ENCODE measurements at places on chromosomes 3 and 15.

DNA sequence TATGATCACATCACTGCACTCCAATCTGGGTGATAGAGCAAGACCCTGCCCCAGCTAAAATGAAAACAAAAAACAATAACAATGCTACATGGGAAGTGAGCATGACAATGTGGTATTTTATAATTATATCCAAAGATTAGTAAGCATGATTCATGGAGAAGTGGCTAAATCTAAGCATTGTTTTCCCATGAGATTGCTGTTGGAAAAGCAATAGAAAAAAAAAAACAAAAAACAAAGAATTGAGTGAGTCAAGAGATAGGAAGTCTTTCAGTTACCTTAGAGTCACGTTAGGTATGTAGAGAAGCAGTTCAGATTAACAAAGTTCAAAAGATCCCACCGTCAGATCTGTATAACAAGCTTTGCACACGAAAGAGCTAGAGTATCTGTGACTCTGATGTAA, 210.3 kb upstream of the CNTN6 start:
- DNase-seq, result peak; percentile 22

DNA sequence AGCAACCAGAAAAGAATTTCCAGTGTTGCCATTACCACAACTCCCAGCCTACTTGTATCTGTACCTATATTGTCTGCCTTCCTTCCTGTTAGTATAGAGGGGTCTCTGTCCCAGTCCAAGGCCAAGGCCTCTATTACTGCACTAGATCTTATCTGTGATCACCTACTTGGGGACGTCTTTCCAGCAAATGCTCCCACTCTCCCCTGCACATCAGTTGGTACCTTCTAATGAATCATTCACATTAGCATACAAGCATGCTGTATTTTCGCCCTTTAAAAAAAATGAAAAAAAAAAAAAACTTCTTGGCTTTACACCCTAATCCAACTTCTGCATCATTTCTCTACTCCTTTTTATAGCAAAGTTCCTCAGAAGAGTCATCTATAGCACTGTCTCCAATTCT, 4.8 kb upstream of the AVEN start:
- DNase-seq, result no peak

- DNase-seq, result no peak
Measured at GRCh38 chr3:15262021-15262420, 56.0 kb downstream of the CAPN7 start.

DNA sequence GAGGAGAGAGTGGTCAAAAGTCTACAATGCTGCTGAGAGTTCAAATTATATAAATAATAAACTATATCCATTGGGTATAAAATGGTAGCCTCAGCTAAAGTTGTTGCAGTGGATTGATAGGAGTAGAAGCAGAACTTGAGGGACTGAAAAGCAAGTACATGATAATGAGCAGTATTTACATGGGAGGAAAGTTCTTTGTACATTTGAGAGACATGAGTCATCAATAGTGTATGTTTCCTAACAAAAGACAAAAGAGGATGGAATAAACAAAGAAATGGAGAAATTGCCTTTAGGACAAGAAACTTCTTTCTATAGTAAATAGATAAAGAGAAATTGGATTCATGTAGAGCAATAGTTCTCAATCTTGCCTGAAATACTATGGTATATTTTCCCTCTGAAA, 110.0 kb upstream of the PLSCR5 start:
- peak; percentile 68 for DNase-seq

- peak; percentile 53 for DNase-seq
Measured at GRCh38 chr15:75843678-75844581, 683 bp downstream of the UBE2Q2 start.

- peak; percentile 58 for DNase-seq
Measured at GRCh38 chr3:35257641-35258040, 381.7 kb upstream of the ARPP21 start.

GRCh38 chr3:59728587-59728908, 678.7 kb upstream of the CFAP20DC start:
- no peak for DNase-seq

- DNase-seq, result no peak
Measured at GRCh38 chr3:195207056-195207455, 63.9 kb downstream of the XXYLT1 start.

DNA sequence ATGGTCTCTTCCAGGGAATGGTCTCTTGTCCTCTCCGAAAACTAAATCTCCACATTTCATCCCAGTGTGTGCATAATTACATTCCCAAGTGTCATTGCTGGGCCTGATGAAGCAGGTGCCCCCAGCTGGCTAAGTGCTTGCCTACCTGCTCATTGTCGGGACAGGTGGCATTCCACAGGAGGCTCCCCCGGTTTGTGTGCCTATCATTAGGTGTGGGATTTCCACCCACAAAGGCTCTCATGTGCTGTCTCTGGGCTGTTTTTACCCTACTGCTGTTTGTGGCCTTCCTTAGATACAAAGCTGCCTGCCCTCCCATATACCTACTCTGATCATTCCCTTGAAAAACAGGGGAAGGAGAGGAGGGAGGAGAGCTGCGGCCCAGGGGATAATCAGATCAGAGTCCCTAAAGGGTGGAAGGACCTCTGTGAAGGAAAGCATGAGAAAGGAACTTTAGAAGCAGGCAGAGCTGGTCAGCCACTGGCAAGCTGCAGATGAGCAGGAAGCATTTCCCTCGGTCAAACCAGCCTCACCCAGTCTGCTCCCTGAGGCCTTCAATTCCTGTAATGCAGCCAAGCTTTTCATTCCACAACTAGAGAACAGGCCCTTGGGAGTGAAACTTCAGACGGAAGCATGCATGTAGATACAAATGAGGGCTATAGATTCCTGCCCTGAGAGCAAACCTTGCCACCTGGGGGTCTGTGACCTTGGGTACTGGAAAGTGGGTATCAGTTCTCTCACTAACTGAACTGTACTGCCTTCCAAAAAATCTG, 60.7 kb upstream of the HEG1 start:
- DNase-seq, result peak; percentile 88

DNA sequence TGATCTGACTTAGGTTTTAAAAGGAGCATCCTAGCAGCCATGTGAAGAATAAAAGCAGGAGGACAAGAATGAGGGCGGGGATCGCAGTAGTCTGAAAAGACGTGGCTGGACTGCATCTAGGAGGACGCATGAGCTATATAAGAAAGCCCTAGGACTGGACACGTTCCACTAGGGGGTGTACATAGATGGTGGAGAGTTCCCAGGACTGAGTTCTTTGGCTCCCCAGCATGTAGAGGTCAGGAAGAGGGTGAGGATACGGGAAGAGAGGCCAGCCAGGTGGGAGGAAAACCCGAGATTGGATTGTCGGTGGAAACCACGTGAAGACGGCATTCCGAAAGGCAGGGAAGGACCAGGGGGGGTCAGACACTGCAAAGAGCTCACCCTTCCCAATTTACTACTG, 64.2 kb upstream of the CFAP161 start:
- DNase-seq, result no peak

GRCh38 chr3:62705721-62706120, 169.5 kb downstream of the CADPS start:
- no peak for DNase-seq

DNA sequence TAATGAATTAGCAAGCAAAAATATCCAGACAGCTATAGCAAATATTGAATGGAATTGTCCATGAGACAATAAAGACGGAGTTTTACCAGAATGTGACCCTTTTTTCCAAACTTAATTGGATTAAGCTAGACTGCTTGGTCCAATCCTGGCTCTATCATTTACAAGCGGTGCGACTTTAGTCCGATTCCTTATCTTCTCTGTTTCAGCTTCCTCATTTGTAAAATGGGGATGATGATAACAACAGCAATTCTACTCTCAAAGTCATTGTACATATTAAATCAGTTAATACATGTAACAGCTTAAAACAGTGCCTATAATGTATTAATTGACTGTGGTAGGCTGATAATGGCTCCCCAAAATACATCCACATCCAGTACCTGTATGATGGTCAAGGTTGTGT, 62.1 kb upstream of the CRBN start:
- DNase-seq, result no peak

- no peak for DNase-seq
Measured at GRCh38 chr3:16214366-16214765, 39.9 kb downstream of the GALNT15 start.

GRCh38 chr15:40366457-40367370, 8.7 kb downstream of the DISP2 start:
- no peak for DNase-seq

DNA sequence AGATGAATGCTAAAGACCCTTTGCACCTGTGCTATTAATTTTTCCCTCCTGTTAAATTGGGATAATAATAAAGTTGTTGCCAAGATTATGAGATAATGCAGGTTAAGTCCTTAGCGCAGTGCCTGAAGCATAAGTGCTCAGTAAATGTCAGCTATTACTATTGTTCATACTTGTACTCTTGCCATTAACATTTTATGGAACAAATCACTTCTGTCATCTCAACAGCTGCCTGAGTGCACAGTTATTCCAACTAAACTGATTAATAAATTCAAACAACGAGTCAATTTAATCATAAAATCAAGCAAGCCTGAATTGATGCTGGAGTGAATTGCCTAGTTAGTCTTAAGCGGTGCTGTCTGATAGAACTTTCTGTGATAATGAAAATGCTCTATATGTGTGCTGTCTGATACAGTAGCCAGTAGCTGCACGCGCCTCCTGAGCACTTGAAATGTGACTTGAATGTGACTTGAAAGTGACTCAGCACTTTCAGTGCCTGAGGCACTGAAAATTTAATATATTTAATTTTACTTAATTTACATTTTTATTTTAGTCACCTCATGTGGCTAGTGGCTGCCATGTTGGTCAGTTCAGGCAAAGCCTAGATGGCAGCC, 198.7 kb upstream of the PFN2 start:
- DNase-seq, result peak; percentile 48

- no peak for DNase-seq
Measured at GRCh38 chr15:78392430-78392829, 45.6 kb upstream of the IREB2 start.

- DNase-seq, result peak; percentile 83
Measured at GRCh38 chr3:186839874-186840641, 2.5 kb upstream of the ADIPOQ start.

DNA sequence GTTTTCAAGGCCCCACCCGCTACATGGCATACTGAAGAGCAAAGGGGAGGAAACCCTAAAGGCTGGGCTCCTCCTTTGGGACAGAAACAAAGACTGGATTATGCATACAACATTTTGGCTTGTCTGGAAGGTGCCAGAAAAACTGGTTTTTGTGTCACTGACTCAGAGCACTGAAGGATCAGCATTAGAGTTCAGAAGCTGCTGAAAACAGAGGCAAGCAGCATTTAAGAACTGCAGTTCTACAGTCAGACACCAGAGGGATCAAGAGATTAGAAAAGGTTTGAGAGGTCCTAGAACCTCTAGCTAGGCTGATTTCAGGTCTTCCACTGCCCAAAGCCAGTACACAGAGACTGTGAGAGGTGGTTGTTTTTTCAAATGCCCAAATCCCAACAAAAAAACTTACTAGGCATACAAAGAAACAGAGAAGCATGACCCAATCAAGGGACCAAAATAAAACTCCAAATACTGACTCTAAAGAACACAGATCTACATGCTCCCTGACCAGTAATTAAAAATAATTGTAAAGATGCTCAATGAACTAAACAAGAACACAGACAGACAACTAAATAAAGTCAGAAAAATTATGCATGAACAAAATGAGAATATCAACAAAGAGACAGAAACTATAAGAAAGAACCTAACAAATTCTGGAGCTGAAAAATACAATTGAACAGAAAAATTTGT, 91.2 kb downstream of the SENP2 start:
- peak; percentile 69 for DNase-seq

GRCh38 chr3:179812096-179812382, 159.2 kb downstream of the USP13 start:
- DNase-seq, result no peak

DNA sequence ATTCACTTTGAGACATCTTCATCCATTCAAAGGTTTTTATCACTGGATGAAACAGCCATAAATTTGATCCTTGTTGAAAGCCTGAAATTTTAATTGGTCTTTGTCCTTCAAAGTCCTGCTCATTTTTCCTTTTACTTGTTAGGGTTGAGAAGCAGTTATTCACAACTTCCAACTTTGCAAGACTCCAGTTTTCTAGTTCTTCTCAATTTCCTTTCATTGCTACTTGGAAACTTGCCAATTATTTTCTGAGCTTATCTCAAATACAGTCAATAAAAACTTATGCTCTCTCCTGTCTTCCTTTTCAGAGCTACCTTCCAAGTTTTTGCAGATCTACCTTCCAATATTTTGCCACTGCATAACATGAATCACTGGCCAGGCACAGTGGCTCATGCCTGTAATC, 23.7 kb upstream of the CD276 start:
- no peak for DNase-seq

DNA sequence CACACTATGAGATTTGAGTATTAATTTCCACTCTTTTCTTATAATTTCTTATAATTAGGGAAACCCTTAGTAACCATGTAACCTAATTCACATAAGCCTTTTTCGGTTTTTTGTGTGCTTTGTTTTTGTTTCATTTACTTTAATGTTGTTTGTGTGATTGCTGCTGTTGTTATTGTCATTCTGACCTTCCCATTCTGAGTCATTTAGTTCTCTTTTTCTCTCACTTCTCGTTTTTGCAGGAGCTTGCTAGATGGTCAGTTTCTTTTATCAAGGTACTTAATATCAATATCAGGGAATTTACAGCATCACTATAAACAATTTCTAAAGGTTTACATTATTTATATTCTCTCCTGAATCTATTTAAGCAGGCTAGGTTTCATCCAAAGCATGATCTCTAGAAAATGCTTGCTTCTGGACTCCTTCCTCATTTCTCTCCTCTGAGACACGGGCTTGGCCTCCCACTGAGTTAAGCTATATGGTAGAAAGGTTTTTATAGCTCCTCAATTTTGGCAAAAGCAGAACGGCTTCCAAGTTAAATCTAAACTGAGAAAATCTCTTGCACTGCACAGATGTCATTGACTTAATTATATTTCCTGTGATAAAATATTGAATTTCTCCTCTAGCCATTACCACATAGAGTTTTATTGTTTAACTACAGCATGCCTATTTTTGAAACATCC, 534.2 kb downstream of the NSUN3 start:
- DNase-seq, result no peak

GRCh38 chr3:141379250-141379966, 11.1 kb downstream of the ZBTB38 start:
- DNase-seq, result no peak

- DNase-seq, result peak; percentile 63
Measured at GRCh38 chr3:179768080-179768479, 115.2 kb downstream of the USP13 start.
